Activated T-cell treated with anti-CD3 and anti-CD28 coated beads, Interleukin-2, amount 50 U/mL, for 1 hour (primary cell): ENCODE measurements at places on chromosomes 12 and 14.

GRCh38 chr12:76679778-76680177 lies 84.1 kb upstream of the ZDHHC17 start:
- DNase-seq, result no peak

DNA sequence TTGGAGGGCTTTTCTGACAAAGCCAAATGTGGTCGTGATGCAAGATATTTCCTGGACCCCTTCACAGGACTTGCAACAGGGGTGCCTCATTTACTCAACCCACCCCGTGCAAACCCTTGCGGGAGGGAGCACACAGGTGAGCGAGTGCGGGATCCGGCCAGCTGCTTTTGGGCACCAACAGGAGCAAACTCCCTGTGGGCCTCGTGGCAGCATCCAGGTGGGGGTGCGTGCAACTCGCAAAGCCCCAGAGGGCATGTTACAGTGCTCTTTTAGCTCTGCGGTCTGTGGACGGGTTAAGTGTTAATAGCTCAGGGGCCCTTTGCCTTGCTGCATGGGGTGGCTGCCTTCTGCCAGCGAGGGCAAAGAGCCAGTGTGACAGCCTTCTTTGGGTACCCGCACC lies 707.6 kb upstream of the MDGA2 start:
- no peak for DNase-seq

GRCh38 chr12:127416796-127417195 lies 850.2 kb upstream of the TMEM132C start:
- DNase-seq, result no peak

DNA sequence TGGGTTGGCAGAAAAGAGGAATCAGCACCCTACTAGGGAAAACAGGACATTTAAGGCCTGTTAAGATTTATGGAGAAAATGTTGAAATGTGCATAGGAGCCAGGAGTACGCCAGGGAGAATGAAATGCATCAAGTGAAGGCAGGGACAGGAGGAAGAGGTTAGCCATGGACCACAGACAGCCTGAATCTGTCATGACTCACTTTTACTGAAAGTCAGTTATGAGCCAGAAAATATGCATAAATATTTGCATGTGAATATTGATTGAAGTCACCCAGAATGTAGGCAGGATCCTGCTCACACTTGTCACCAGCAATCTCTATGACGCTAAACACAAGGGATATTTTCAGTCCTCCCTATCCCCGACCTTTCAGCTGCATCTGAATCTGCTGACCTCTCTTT lies 25.1 kb upstream of the CDK17 start:
- no peak for DNase-seq

- no peak for DNase-seq
Observed at GRCh38 chr14:43031598-43031997, 1424.9 kb downstream of the LRFN5 start.

DNA sequence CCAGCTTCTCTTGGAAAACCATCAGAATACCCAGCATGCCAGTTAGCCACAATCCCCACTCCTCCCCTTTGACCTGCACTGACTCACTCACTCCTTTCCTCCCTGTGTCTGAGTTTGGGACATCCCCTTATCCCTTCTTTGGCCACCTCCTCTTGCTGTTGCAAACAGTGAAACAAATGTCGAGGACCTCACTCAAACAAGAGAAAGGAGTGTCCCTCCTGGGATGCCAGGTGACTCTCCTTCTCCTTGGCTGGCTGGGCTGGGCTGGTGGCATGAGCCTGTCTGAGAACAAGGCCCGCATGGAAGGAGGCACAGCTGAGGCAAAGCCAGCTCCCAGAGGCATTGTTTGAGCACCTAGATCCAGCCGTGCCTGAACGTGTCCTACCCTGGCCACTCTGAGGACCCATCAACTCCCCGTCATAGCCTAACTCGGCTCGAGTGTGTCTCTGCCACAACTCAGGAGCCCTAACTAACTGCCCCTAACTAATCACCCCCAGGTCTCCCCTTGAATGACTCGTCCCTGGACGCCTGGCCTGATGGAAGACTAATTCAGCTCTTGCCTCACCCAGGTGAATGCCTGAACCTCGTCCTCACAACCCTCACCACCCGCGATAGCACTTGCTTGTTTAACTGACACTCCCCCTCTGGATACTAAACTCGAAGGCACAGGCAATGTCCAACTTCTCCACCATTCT lies 43.0 kb downstream of the NCOR2 start:
- no peak for DNase-seq

DNA sequence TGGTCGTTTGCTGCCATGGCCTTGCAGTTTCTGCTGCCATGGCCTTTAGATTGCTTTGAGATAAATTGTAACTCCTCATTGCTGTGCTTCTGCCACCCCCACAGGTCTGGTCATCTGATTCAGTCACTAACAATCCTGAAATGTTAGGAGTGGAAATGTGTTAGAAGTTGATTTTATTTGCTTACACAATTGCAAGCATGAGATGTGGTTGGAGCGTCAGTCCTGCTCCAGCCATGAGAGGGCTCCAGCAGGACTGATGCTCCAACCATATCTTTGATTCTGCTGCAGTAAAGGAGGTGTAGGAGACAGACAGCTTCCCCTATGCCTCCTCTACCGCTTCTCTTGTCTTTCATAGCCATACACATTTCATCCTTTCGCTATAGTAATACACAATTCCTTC lies 226.8 kb upstream of the RGS6 start:
- DNase-seq, result no peak
